Pons (tissue), 1 donor: ENCODE measurements at places on chromosomes 6 and 20.

DNA sequence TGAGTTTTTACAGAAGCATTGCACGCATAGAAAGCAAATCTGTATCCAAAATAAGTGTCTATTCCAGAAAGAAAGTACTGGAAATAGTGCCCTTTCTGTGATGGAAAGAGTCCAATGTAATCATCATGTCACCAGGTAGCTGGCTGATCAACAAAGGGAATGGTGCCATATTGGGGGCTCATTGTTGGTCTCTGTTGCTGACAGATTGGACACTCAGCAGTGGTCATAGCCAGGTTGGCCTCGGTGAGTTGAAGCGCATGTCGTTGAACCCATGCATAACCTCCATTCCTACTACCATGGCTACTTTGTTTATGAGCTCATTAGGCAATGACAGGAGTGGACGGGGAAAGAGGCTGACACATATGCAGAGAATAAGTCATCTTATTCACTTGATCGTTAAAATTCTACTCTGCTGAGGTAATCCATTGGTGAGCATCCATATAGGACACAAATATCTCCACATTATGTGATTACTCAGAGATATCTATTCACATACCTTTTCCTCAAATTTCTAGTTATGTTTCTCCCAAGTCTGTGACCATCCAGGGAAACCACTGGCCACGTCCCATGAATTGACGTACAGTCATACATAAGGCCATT lies 560.5 kb downstream of the HAO1 start:
- DNase-seq: no peak

DNA sequence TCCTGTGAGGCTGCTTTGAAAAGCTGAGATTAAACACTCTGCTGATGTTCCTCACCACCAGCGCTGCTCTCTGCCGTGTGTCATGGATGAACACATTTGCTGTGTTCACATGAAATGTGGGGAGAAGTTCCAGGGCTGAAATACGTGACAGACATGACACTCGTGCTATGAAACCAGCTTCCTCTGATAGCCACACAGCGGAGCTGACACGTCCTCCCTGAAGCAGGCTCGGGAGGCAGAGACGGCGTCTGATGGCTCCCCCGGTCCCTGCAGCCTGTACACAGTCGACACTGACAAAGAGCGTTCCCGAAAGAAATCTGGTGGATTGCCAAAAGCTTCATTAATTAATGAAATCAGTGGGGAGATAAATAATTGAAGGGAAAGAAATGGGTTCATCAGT lies 17.5 kb downstream of the AGPAT4 start:
- DNase-seq: peak; percentile 60

DNA sequence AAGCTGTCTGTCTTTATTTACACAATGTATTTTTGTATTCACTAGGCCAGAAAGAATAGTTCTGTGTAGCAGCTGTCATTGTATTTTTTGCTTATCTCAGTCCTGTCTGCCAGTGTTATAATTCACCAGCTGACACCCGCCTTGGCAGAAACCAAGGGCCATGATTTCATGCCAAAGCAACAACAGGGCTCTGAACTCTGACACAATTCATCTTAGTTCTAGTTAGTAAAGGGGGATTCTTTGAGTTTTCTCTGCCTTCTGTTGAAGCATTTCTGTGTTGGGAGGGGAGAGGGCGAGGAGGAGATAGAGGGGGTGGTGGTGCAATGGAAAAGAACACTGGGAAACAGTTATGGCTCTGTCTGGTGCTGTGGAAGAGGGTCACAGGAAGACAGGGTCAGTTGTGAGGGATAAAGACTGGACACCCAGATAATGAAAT lies 684.6 kb upstream of the MARCKS start:
- DNase-seq: peak; percentile 99

DNA sequence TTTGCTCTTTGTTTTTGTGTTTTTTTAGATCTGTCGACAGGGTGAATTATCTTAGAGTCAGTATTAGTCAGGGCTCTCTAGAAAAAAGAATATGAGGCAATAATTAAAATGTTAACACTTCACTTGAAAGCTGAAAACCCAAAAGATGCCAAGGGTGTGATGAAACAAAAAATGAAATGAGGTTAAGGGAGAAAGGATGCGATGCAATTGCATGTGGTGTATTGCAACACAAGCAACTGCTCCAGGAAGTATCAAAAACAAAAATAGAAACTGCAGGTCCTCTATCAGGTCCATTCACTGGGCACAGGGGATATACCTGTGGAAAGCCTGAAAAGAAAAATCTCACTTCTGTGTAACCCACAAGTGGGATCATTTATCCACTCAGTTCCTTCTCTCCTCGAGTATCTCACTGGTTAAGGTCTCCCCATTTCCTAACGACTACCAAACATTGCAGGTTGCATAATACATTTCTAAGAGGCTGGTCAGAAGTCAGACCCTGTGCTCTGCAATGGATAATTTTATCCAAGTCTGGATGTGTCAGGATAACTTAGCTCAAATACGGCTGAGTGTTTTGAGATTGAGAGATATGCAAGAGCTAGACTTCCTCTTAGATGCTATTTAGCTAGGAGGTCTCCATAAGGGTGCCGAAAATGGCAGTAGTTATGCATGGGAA lies 257.7 kb upstream of the GJE1 start:
- no peak for DNase-seq

DNA sequence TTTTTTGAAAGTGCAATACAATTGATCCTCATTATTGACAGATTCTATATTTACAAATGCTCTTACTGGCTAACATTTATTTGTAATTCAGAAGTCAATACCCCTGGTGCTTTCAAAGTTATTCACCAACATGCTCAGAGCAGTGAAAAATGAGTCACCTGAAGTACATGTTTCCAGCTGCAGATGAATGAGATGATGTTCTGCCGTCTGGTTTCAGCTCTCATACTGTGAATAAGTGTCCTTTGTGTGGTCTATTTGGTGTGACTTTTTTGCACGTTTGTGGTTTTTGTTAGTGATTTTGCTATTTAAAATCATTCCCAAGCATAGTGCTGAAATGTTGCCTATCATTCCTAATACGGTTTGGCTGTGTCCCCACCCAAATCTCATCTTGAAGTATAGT lies 22.3 kb upstream of the EYA4 start:
- no peak for DNase-seq

GRCh38 chr6:13346245-13346644 lies 17.9 kb upstream of the TBC1D7 start:
- DNase-seq: no peak

GRCh38 chr20:14673164-14673563 lies 335.8 kb upstream of the FLRT3 start:
- DNase-seq: no peak

GRCh38 chr6:7798751-7799150 lies 72.9 kb downstream of the BMP6 start:
- no peak for DNase-seq

- DNase-seq: no peak
Observed at GRCh38 chr6:33865478-33866077, 61.8 kb upstream of the MLN start.

- no peak for DNase-seq
Observed at GRCh38 chr6:24554474-24554873, 59.7 kb downstream of the ALDH5A1 start.

- no peak for DNase-seq
Observed at GRCh38 chr6:34522761-34523160, 33.4 kb downstream of the SPDEF start.

- DNase-seq: no peak
Observed at GRCh38 chr6:23246896-23247295, 677.5 kb downstream of the HDGFL1 start.

GRCh38 chr6:82702574-82702973 lies 339.0 kb downstream of the TPBG start:
- no peak for DNase-seq

DNA sequence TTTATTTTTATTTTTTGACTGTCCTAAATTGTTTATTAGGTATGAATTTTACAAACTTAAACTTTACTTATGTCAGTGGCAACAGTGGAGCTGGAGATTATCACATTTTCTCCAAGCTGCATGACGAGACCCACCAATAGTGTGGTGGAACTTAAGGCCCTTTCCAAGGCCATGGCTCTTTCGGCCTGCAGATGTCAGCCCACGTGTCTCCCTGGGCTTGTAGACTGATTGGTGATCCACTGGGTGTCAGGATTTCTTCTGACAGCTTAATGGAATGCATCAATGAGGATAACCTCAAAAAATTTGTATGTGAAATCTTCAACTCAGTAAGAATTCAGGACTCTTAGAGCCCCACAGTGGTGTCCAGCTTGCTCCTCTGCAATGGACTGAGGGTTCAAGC lies 32.3 kb upstream of the OVOL2 start:
- peak; percentile 3 for DNase-seq

GRCh38 chr20:5393218-5393870 lies 76.6 kb upstream of the PROKR2 start:
- no peak for DNase-seq
